ENCODE measurements at places on chromosomes 2 and 18.

- DNase-seq = no peak
Measured at GRCh38 chr18:59149007-59149406, 9.3 kb downstream of the SEC11C start.

GRCh38 chr18:36441426-36442240 is 144.1 kb downstream of the FHOD3 start:
- peak; percentile 32 for DNase-seq

GRCh38 chr2:157792335-157793052 is 83.6 kb downstream of the ACVR1 start:
- DNase-seq = peak; percentile 53

- no peak for DNase-seq
Measured at GRCh38 chr2:1635823-1636222, 108.5 kb downstream of the PXDN start.

DNA sequence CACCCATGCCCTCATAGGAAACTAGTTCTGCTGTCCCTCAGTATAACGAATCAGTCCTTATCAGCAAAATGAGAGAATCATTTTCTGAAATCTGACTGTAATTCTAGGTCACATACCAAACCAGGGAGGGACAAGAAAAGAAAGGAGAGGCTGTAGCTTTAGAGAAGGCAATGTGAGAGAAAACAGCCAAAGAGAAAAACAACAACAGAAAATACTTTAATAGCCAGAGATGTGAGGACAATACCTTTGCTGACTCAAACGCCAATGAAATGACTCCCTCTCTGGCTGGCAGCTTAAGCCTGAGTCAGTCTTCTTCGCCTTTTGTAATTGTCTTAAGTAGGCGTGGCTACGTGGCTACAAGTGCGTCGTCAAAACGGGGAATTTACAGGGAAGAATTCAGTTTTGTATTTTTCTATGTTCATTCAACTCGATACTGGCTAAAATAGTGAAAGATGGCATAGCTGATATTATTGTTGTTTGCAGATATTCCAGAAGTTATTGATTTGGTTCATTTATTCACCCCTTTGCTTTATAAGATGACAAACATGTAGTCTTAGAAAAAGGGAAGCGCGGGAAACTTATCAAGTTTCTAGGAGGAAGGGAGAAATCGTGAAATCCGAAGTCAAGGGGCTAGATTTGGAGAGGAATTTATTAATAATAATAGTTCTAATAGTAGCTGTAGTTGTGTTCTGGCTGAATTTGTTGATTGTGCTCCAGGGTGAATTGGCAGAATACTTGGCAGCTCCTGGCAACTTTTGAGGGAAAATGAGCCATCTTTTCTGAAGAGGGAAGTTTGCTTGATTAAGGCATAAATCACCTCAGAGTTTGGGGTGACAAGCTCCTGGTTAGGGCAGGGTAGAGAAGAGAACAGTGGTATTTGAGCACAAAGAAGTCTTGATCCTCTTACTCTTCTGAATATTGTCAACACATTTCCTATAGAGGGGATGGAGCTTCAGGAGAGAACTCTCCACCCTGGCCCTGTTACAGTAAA is at the start of gene IL1A:
Gene IL1A (minus strand): TSS at position 295 of the 991 bp plus-strand sequence. CDS start 723 bp downstream, outside the sequence.
- DNase-seq = peak; percentile 73

- DNase-seq = no peak
Measured at GRCh38 chr2:238938401-238939055, 90.6 kb downstream of the TWIST2 start.

Data from choroid plexus epithelial cell (primary cell).